Brain pericyte (primary cell): ENCODE measurements at places on chromosomes 16 and 17.

GRCh38 chr16:22736791-22737190, 77.2 kb upstream of the HS3ST2 start:
- no peak for DNase-seq

DNA sequence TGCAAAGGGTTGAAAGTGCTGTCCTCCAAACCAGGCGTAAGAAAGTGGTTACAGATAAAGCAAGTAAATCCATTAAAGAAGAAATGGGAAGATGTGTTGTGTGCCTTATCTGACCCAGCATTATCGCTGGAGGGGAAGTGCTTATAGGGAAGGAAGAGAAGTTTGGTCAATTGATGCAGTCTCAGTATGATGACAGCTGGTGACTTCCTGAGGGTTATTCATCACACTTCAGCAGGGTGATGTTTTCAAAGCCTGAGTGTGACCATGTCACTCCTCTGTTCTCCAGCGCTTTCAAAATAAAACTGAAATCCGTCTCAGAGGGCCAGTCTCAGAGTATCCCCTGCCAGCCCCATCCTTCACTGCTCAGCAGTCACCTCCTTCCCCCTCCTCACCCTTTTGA, 505.4 kb upstream of the RBFOX1 start:
- no peak for DNase-seq

DNA sequence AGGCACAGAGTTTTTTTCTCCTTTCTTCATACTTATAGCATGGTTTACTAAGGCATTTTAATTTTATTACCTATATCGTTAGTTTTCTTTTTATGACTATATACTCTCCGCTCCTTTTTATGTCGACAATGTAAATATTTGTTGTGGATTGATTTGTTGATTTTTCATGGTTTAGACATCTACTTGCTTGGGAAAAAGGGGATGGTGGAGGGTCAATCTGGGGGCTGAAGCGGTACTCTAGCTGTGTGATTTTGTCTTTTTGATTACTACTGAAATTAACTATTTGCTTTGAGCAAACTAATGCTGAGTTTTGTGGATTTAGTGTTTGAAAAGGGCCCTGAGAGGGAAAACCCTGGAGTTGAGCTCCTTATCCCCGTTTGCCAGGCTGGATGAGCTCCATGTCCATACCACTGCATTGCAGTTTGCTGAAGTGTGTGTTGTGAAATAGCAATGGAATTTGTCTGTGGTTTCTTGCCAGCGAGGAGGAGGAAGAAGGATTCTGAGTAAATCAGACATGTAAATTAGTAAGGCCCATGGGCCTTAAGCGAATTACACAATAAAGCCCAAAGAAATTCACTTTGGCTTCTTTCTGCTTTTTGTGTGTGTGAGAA, 72.0 kb downstream of the FTO start:
- DNase-seq: peak; percentile 47

DNA sequence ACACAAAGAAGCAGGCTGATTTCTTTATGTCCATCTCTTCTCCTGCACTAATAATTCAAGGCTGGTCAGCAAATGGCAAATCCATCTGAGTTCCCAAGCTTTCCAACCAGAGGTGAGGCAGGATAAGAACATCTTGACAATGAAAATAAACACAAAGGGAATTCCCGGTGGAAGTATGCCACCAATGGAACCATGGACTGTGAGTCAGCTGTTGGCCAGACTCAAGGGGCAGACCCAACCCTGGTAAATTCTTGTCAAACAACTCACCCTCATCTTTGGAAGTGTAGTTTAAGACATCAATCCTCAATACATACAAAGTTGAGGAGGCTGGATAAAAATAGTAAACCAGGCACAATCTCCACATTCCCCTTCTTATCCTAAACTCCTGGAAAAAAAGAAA, 74.3 kb upstream of the CES5A start:
- DNase-seq: no peak
